ENCODE measurements at places on chromosomes 3 and 15.

DNA sequence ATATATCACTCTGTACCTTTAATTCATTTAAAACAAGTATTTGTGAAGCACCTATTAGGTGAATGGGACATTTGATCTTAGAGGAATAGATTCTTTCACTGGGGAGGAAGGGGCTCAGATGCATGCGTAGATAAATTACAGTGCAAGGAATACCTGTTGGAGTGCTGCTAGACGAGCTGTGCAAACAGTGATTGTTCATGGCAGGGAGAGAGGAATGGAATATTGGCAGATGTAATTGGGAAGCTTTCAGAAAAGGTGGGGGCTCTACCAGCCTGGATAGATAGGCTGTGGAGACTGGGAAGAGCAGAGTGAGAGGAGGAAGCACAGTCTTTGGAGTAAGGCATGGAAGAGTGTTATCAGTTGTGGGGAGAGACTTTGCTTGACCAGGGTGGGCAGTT is 116.8 kb downstream of the AKAP13 start:
- no peak for DNase-seq

GRCh38 chr3:130093741-130094391 is 12.2 kb downstream of the ALG1L2 start:
- DNase-seq = no peak

DNA sequence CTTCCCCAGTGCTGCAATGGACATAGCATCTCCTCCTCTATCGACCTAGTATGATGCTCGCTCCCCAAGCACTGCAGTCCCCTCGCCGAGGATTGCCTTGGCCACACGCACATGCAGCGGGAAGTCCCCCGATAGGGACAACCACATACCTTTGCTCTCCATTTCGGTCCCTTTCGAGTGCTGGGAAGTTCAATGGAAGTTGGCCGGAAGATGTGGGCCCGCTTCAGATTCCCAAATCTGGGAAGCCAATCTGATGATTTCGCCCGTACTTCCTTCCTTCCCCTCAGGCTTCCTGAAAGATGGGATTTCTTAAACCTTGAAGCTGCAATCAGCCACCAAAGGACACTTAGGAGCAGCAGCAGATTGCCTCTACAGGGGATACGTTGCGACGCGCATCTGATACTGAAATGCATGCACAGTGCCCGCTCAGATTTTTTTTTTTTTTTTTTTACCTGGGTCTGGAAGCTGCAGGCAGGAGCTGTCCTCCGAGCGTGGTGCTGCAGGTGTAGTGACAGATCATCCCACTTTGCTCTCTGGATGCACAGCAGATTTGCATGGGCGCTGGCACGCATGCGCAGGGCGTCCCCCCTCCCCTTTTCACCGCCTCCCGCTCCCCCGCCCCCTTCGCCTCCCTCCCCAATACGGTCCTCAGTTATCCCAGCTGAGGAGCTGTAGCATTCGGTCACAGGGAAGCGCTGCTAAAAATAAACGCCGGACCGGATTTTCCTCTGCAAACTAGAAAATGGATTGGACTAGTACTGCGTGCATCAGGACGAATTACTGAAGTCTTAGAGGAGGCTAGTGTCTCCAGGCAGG is at the start of gene FGF12:
Gene FGF12 (minus strand): TSS at position 510 of the 816 bp plus-strand sequence.
- DNase-seq = peak; percentile 18

- no peak for DNase-seq
These were observed 43.8 kb downstream of the LSM3 start for GRCh38 chr3:14222457-14222856.

DNA sequence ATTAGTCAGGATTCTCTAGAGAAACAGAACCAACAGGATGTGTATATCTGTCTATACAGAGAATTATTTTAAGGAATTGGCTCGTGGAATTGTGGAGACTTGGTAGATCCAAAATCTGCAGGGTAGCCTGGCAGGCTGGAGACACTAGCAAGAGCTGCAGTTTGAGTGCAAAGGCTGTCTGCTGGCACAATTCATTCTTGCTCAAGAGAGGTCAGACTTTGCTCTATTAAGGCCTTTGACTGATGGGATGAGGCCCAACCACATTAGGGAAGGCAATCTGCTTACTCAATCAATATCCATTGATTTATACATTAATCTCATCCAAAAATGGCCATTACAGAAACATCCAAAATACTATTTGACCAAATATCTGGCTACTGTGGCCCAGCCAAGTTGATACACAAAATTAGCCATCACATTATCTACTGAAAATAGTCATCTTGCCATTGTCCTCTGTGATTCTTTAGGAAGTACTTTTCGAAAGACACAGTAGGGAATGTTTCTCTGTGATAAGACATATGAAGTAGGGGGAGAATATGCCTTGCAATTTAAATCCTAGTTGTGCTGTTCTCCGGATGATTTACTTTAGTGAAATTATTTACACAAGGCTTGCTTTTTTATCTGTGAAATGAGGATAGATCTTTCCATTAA is 873.8 kb downstream of the ROBO2 start:
- DNase-seq = no peak

GRCh38 chr3:18538463-18539230 is 113.5 kb upstream of the SATB1 start:
- DNase-seq = no peak

DNA sequence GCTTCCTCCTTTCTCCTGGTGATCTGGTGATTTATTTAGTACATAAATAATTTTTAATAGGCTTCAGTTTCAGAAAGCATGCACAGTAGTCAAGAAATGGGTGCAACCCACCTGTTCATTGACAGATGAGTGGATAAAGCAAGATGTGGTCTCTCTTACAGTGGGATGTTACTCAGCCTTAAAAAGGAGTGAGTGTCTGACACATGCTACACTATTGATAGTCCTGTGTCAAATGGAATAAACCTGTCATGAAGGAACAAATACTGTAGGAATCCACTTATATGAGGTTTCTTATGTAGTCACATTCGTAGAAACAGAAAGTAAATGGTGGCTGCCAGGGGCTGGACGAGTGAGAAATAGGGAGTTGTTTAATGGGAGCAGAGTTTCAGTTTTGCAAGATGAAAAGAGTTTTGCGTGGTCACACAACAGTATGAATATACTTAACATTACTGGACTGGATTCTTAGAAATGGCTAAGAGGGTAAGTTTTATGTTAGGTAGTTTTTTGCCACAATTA is 56.0 kb upstream of the PPARG start:
- no peak for DNase-seq

- no peak for DNase-seq
These were observed 101.5 kb downstream of the ATP8B4 start for GRCh38 chr15:50017522-50017921.

- no peak for DNase-seq
These were observed 96.8 kb downstream of the SNRPN start for GRCh38 chr15:25051399-25052154.

DNA sequence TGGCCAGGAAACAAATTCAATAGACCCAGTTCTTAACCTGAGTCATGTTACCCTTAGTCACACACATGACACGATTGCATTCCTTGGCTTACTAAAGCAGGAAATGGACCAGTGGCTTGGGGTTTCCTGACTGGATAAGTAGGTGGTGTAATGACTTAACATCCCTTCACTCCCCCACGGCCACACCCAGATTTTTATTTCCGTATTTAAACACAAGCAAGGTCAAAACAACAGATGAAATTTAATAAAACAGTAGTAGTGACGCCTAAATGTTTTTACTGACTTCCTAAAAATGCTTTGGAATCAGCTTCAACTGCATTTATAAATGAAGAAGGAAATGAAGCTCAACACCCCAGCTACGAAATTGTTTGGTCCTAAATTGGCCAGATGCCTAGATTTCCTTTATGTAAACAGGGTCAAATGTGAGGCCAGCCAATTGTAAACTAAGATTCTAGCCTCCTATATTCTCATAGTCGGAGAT is 324.3 kb downstream of the CHST2 start:
- DNase-seq = peak; percentile 99

GRCh38 chr3:23999012-23999641 is 54.0 kb downstream of the NR1D2 start:
- no peak for DNase-seq

- no peak for DNase-seq
These were observed 27.4 kb downstream of the SRGAP3 start for GRCh38 chr3:9222049-9222448.

DNA sequence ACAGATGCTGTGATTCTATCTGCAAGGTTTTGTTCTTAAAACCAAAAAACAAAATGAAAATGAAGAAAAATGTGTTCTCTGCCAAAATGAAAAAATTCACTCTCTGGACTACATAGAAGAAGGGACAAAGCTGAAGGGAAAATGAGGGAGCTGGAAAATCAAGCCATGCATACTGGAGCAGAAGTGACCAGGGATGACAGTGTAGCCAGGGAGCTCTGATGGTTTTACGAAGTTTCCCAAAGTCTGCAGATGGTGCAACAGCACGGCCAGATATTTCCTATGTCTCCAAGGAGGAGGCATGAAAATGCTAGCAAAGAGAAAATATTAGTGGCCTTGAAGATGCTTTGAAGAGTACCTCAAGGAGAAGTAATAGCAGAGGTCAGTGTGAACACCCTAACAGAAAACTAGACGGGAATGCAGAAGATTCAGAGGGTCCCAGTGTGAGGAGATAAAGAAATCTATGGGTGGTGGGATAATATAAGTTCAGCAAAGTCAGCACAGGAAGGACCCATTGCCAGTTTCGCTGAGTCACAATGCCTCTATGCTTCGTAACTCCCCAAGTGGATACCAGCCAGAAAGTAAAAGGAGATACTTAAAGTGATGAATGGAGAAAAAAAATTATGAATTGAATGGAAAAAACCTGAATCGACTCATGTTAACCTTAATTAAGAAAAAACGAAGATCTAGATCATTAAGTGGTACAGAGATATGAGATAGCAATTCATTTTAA is 39.0 kb upstream of the POMGNT2 start:
- DNase-seq = no peak

DNA sequence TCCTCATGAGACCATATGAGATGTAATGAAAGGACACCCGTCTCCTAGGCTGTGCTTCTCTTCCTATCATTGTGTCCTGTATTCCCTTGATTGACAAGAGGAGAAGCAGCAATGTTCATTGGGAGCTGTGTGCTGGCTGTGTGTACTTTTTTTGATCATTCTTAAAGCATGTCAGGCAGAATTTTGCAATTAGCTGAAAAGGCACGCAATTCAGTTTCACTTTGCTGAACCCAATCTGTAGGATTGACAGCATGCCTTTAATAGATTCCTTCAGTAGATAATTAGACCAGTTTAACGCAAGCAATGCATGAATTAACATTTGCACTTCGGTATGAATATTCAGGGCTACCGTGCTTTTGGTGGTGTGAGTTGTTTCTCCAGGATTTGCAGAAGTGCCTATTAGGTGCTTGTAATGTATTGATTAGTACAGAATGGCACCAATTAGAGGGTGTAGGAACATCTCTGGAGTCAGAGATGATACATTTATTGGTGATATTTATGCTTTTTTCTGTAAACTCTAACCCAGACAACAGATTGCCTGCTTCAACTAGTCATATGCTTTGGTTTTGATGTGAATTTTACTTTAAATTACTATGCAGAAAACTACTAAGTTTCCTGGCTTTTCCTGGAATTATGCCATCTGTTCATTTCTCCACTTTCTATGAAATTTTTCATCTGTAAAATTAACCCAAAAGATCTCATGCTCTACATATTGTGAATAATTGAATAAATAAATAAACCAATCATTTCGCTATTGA is 114.3 kb downstream of the NSUN3 start:
- no peak for DNase-seq

- DNase-seq = no peak
These were observed 316.4 kb downstream of the NSUN3 start for GRCh38 chr3:94379264-94379663.

DNA sequence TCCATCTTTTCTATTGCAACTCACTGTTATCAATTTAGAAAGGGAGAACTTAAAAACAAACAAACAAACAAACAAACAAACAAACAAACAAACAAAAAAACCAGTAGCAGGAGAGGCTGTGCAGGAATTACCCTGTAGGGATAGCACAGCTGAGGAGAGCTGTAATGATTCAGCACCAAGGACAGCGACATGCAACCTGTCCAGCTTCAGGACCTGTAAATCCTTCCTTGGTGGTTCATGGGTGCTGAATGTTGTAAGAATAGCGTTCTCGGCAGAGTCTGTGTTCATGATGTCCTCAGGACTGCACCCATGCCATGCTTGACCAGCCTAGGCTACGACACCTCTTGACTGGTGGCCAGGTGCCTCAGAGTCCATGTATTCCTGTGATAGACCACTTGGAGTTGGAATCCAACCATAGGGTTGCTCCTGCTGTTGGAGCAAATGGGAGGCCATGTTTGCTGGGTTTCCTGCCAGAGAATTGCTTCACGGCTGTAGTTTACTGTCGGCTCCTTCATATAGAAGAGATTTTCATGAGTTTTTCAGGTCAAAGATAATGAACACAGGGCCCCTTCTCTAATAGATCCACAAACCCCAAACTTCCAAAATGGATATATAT is 65.9 kb downstream of the CACNA2D3 start:
- peak; percentile 14 for DNase-seq

DNA sequence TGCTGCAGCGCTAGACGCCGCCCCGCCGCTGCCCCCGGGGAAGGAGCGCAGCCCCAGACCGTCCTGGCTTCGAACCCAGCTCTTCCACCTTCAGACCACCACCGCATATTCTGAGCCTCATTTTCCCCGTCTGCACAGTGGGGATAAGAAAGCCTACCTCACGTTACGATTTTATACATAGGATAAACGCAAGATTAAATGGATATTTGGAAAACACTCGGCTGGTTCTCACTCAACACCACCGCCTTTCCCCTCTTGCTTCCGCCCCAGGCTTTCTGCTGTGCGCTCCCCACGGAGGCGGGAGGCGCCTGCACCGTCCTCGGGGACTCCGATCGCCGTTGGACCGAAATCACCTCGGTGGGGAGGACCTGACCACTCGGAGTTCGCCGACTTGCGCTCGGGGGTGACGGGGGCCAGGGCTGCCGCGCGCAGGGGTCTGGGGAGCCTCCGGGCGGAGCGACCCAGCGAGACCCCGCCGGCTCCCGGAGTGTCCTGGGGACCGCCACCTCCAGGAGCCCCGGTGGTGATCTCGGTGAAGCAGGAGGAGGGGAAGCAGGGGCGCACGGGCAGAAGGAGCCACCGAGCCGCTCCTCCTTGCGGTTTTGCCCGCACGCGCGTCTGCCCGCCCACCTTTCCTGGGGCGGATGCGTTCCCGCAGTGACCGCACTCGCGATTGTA is 4.0 kb downstream of the FBXL22 start:
- DNase-seq = no peak

GRCh38 chr15:89398896-89399237 is 64.2 kb upstream of the POLG start:
- DNase-seq = peak; percentile 25

DNA sequence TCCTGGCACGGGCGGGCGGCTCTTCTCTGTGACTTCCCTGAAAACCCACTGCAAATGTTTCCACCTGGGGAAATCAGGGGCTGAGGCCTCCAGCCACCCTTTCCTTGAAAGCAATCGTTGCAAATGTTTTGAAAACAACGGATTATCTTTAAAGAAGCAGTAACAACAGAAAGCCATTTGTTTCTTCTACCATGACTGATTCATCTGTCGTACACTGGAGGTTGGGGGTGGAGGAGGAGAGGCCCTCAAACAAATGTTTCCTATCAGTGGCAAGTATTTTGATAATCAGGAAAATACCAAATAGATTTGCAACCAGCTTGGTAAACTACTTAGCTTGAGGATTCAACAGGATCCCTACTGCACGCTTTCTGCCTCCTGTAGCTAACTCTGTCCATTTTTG is 114.9 kb downstream of the PDZRN3 start:
- no peak for DNase-seq

- DNase-seq = no peak
These were observed 280.0 kb downstream of the NTRK3 start for GRCh38 chr15:87976552-87976951.

- no peak for DNase-seq
These were observed 69.5 kb downstream of the FAIM start for GRCh38 chr3:138678086-138678485.
